Stimulated activated memory B cell treated with anti-CD40 and anti-IgM and Interleukin-4, amounts not matched to agents 10 μg/mL and 1 μg/mL and 100 μg/mL, for 72 hours (primary cell): ENCODE measurements at places on chromosomes 3 and 15.
A peak's percentile ranks its signal among the peaks of the same experiment; 100 is the strongest.

GRCh38 chr3:23795096-23795495 is 10.7 kb upstream of the UBE2E1 start:
- no peak for ATAC-seq

GRCh38 chr3:10047876-10048275 is 21.6 kb downstream of the FANCD2 start:
- ATAC-seq: no peak

DNA sequence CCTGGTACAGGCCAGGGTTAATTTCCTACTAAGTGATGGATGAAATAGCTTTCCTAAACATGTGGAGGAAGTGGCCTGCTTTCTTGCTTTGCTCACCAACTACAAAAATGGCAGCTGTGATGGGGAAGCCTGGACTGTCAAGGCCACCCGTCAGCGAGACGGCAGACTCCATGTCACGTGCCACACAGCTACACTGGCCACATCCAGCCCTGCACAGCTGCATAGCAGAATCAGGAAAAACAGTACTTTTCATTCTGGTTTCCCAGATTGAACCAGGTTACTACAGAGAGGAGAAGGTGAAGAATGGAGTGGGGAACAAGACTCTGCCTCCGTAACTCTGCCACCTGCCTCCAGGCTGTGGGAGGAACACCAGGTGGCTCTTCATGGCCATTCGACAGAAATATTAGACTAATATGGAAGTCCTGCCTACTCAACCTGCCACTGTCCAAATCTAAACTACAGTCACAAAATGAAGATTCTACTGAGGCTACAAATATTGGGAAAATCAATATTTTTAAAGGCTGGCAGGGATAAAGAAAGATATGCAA is 174.3 kb downstream of the MAGI1 start:
- no peak for ATAC-seq

GRCh38 chr3:119357190-119357589 is 63.0 kb downstream of the ARHGAP31 start:
- no peak for ATAC-seq

DNA sequence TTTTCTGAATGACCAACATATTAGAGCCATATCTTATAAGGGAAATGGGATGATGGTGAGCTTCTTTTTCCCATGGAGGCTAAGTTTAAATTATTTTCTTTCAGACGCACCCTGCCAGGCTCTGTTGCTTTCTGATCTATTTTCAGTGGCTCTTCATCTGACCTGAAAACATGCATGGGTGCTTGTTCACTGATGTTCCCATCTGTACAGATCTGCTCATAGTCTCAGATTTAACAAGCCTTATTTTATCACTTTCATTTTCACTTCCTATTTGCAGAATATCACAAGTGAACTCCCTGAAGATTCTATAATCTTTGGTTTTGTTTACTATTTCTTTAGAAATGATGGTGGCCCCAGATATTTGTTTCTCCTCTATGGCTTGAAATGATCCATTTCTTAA is 31.1 kb upstream of the SUCLG2 start:
- peak; percentile 96 for ATAC-seq

GRCh38 chr3:102827386-102827785 is 392.6 kb downstream of the ZPLD1 start:
- ATAC-seq: no peak

DNA sequence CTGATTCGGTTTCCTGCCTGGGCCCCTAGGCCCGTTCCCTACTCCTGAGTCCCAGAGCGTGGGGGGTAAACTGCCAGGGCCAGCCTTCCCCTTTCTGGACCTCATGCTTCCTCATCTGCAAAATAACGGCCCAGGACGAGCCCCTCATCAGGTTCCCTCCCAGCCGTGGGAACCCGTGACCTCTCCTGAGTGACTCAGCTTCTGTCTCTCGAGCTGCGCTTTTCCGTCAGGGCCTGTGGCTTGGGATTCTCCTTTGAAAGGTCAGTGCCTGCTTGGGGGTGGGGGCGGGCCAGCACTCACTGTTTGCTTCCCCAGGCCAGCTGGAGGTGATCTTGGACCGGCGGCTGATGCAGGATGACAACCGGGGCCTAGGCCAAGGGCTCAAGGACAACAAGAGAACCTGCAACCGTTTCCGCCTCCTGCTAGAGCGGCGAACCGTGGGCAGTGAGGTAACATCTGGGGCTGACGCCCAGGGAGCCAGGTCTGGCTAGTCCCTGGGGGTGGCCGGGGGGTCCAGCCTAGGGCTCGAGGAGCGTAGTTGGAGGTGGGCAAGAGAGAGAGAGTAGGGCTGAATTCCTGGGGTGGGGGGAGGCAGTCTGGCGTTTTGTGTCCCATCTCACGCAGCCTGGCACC is 12.8 kb downstream of the MAN2A2 start:
- ATAC-seq: no peak

- ATAC-seq: no peak
These were observed 79.8 kb upstream of the PSMD6 start for GRCh38 chr3:64103131-64103530.

- no peak for ATAC-seq
These were observed 111.1 kb upstream of the ALDH1A3 start for GRCh38 chr15:100768501-100768931.

- ATAC-seq: no peak
These were observed 46.5 kb downstream of the FAM174B start for GRCh38 chr15:92608866-92609700.

- no peak for ATAC-seq
These were observed 273.6 kb downstream of the SHOX2 start for GRCh38 chr3:157832588-157832987.

DNA sequence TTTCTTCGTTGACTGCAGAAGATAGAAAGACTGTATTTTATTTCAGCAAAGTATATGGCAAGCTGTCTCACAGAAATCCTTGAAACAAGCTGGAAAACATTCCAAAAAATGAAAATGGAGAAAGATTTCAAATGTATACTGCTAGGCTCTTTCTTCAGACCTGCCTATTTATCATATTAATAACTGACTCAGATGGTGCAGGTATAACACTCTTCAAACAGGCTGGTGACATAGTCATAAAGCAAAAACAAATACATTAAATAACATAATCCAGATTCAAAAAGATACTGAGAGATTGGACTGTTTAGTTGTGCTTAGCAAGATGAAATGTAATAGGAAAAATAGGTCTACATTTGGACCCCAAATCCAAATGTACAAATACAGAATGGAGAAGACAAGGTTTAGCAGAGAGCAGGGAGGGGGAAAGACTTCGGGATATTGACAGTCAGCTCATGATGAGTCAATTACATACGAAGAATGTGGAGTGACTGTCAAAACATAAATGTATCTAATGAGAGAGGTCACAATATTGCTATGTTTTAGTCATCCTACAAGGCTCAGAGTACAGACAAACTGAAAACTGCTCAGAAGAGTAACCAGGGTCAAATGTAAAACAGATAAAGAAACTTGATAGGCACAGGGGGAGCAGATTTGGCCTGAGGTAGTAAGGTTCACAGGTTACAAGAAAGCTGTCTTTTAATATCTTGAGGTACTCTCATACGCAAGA is 88.7 kb downstream of the DMXL2 start:
- ATAC-seq: no peak

DNA sequence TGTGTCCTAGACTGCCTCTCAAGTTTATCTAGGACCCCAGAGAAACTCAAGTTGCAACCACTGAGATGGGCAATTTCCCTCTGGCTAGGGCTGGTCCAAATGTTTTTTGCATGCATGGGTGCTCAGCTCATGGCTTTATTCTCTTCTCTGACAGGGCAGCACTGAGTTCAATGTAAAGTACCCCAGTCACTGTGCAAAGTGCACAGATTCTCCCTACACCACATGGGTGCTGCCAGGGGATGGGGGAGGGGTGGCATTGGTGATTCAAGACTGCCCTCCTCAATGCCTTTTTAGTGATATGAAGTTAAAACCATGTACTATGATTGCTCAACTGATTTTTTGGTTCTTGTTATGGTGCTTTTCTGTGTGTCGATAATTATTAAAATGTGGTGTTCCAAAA is 14.8 kb upstream of the RAD51 start:
- ATAC-seq: no peak

DNA sequence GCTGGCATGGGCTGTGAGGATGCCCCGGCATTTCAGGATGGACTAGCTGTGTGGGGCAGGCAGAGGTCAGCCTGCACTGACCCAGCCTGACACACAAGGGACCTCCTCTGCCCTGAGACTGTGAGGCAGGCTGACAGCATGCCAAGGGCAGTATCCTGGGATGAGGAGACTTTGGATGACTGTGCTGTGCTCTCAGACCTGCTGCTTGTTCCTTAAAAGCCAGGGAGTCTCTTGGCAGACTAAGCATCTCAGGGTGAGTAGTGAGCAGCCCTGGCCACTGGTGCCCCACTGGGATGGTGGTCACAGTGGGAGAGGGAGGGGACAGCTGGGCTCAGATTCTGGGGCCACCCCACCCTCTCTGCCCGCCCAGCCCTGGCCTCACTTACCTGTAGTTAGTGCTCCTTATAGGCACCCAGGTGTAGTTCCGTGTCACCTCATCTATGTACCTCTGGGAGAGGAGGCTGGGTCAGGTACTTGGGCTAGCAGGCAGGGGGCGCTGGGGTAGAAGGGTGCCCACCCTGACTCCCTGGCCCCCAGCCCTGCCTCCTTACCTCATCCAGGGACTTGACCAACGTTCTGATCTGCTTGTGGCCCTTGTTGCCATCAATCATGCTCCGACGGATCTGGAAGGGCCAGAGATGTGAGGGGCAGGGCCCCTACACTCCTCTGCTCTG is 16.1 kb upstream of the TMEM115 start:
- no peak for ATAC-seq

DNA sequence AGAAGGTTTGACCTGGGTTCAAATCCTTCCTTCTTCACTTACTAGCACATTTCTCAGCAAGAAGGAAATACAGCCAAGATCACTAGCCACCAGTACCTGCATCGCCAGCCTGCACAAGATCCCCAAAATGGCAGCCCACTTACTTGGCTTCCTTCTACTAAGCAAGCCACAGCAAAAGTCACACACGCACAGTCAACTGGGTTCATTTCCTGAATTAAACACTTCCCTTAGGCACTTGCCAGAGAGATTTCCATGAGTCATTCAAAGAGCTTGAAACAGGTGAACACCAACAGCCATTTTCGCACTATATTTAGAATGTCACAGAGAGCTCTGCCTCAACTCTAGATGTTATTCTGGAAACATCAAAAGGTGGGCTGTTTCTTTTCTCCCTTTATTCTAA is 42.6 kb downstream of the MGLL start:
- peak; percentile 62 for ATAC-seq

DNA sequence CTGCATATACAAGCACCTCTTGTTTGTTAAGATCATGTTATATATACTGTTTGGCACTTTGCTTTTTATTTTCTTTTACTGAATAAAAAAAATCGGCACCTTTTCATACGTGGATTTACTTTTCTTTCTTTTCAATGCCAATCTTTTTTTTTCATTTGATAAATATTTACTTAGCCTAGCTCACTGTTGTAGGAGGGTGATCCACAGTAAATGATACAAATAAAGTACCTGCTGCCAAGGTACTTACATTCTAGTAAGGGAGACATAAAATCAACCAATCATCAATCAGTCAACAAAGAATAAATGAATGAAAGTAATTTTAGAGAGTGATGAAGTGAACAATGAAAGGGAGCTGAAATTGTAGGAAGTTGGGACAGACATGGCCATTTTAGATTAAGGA is 18.3 kb downstream of the GNB5 start:
- ATAC-seq: no peak

DNA sequence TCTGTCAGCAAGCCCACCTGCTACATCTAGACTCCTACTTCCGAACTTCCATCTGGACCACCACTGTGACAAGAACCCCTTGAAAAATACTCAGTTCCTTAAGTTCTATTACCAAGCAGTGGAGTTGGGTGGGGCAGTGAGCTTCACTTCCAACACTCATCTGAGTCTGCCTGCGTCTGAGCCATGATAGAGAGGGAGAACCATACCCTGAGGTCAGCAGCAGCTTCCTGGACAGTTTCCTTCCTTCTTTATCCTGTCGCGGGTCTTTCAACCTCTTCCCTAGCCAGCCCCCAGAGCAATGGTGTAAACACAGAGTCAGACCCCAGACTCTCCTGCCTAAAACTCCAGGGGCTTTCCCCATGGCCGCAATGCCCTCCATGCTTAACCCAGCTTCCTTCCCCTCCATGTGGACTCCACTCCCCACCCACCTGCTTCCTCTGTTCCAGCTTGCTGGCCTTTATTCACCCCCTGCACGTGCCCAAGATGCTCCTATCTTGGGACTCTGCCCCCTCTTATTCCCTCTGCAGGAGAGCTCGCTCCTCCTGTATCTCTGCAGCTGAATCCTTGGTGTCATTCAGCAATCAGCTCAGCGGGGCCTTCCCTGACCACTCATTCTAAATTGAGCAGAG is 211.2 kb downstream of the SHQ1 start:
- ATAC-seq: no peak

GRCh38 chr15:75025107-75025506 is 1.7 kb downstream of the PPCDC start:
- ATAC-seq: no peak

- no peak for ATAC-seq
These were observed 49.9 kb upstream of the BLM start for GRCh38 chr15:90667073-90667754.

DNA sequence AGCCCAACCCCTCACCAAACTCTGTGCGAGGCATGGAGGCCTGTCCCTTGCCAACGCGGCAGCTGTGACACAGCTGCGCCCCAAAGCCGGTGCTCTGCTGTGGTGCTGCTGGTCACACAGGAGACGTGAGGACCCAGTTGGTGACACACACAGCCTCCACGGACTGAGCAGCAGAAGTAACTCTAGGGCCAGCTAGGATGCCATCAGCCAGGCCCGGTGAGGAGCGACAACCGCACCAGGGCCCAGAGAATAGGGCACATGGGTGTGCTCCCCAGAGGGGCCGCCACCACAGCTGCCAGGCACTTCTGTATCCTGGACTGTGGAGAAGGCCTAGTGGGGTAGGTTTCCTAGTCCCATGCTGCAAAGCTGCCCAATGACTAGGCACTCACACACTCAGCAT is 10.7 kb downstream of the ZXDC start:
- ATAC-seq: no peak

GRCh38 chr3:185940951-185941350 is 3.1 kb upstream of the TRA2B start:
- ATAC-seq: no peak

DNA sequence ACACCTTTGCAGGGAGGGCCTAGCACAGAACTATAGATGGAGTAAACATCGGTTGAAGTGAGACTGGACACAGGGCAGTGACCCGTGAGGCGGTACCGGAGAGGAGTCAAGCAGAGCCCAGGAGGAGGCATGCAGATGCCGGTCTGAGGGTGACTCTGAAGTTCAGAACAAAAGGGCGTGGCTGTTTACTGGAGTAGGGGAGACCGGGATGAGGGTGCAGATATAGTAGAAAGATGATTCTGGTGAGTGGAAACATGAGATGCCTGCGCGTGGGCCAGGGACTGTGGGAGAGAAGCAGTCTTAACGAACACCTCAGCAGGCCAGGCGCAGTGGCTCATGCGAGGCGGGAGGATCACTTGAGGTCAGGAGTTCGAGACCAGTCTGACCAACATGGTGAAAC is 113.1 kb downstream of the NSMCE3 start:
- no peak for ATAC-seq
